Stimulated activated CD4-positive, alpha-beta T cell treated with anti-CD3 and anti-CD28 coated beads, Interleukin-2, amount 100 ng/mL, for 48 hours (primary cell): ENCODE measurements at places on chromosomes 7 and 10.

DNA sequence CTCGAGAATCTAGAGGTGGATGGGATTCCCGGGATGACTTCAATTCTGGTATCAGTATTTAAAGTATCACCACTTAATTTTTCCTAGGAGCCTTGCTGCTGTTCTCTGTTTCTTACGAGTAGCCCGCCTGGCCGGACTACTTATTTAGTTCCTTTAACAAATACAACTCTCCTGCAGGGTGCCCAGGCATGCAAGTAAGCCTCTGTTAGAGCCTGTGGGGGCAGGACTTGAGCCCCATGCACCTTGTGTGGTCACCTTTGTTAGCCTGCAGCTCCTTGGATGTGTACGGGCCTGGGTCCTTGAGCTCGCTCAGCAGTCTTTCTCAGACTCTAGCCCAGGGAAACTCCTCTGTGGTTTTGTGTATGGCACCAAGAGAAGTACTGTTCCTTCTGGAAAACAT is 16.1 kb downstream of the EIF4H start:
- DNase-seq: no peak

GRCh38 chr10:25704622-25705021 is 229.4 kb upstream of the MYO3A start:
- DNase-seq: no peak

DNA sequence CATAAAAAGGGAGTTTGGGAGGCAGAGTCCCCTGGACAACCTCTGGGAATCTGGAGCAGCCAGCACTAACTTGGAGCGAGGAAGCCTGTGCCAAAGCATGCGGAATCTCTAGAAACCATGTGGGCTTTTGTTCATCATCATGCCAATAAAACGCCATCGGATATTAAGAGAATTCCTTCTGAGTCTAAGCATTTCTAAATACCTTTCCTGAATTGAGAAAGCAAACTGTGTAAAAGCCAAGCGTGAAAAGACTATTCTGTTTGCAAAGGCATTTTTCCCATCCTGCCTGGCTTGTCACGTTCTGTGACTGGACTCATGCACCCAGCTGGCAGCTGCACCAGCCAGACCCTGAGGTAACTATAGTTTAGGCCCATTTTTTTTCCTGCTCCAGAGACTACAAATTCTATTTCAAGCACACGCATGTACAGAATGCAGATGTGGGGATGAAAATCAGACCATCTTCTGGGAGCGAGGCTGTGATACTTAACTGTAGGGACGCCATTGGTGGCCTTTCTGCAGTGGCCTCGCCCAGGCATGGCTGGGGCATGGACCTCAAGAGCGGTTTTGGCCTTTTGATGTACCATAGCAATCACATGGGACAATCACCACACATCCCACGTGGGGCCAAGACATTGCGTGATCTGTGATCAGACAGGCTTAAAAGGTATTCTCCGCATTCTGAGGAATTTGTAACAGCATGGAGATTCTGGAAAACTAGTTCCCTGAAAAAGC is 218.9 kb downstream of the KIAA1217 start:
- DNase-seq: no peak

DNA sequence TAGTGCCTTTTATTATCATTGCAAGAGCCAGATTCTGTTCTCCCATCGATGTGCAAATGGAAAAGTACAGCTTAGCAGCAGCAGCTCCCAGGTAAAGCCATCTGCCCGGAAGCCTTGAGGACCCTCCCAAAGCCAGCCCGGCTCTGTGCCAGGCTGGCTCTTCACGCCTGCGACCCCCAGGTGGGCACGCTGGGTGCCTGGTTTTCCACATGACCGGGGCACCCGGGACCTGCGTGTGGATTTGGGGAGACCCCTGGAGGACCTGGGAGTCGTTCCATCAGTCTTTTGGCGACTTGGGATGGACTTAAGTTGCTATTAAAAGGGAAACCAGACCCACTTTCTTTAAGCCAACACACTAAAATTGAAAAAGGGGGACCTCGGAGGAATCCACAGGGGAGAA is 196.5 kb downstream of the ZNF438 start:
- DNase-seq: no peak

GRCh38 chr7:37448011-37448635 is 541 bp downstream of the ELMO1 start:
- DNase-seq: peak; percentile 27

DNA sequence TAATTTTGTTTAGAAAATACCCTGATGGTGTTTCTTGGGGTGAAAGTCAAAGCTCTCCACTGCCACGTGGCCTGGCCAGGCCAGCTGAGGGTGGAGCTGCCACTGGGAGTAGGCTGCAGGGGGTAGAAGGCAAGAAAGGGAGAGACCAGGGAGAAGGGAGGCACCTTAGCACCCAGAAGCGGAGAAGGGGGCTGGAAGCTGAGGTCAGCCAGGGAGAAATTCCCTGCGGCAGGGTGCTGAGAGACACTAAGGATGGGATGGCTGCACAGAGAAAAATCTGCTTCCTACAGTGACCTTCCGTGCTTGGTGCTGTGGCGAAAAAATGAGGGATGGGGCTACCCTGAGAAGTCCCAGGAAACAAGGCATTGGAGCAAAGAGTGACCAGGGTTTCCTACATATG is 143.7 kb downstream of the SLIT1 start:
- DNase-seq: no peak

DNA sequence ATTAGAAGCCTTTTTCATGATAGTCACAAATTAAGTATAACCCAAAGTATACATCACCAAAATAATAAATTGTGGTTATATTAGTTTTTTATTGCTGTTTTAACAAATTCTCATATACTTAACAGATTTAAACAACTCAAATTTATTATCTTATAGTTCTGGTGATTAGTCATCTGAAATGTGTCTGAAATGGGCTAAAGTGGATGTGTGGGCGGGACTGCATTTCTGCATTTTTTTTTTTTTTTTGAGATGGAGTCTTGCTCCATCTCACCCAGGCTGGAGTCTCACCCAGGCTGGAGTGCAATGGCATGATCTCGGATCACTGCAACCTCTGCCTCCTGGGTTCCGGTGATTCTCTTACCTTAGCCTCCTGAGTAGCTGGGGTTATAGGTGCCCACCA is 891.5 kb upstream of the CELF2 start:
- no peak for DNase-seq

- DNase-seq: no peak
These were observed 467.9 kb upstream of the AUTS2 start for GRCh38 chr7:69130396-69130795.

DNA sequence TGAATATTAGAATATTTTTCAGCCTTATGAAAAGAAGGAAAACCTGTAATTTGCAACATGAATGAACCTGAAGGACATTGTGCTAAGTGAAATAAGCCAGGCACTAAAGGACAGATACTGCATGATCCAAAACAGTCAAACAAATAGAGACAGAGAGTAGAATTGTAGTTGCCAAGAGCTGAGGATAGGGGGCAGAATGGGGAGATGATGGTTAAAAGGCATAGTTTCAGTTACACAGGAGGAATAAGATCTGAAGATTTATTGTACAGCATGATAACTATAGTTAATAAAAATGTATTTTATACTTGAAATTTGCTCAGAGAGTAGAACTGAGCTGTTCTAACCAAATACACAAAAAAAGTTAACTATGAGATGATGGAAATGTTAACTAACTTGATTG is 149.0 kb upstream of the TMEM106B start:
- DNase-seq: no peak

GRCh38 chr10:28717656-28718201 is 40.4 kb downstream of the BAMBI start:
- DNase-seq: no peak

DNA sequence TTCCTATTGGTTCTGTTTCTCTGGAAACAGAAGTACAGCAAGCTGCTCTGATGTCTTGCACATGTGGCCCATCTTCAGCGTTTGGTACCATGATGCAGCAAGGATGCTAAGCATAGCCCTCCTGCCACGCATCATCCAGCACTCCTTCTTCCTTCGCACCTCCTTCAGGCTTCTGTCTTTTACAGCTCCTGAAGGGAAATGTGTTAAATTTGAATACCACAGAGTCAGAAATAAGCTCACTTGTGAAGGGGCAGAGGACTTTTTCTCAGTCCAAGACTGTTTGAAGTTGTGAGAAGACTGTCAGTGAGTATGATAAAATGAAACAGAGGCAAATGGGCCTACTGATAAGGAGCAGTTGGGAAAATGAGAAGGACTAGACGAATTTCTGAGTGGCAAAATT is 20.7 kb downstream of the TSPAN13 start:
- no peak for DNase-seq

- DNase-seq: no peak
These were observed 771 bp upstream of the ADIRF start for GRCh38 chr10:86967481-86967941.

- DNase-seq: no peak
These were observed 284.4 kb downstream of the IPMK start for GRCh38 chr10:57983281-57983791.

GRCh38 chr7:23334482-23335056 is 35.4 kb downstream of the MALSU1 start:
- no peak for DNase-seq

DNA sequence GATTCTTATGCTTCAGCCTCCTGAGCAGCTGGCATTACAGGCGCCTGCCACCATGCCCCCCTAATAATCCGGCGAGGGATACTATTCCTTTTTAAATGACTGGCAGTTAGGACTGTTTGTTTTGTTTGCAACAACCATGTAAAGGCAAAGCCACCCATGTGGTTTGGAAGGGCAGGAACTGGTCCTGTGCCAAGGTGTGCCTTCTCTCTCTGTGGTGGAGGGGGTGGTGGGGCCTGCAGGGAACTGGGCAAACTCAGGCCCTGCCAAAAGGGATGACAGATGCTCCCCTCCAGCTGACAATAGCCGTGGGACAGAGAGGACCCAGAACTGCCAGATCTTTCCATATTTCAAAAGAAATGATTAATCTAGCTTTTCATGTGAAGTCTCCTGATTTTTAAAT is 23.5 kb upstream of the WAPL start:
- DNase-seq: no peak

DNA sequence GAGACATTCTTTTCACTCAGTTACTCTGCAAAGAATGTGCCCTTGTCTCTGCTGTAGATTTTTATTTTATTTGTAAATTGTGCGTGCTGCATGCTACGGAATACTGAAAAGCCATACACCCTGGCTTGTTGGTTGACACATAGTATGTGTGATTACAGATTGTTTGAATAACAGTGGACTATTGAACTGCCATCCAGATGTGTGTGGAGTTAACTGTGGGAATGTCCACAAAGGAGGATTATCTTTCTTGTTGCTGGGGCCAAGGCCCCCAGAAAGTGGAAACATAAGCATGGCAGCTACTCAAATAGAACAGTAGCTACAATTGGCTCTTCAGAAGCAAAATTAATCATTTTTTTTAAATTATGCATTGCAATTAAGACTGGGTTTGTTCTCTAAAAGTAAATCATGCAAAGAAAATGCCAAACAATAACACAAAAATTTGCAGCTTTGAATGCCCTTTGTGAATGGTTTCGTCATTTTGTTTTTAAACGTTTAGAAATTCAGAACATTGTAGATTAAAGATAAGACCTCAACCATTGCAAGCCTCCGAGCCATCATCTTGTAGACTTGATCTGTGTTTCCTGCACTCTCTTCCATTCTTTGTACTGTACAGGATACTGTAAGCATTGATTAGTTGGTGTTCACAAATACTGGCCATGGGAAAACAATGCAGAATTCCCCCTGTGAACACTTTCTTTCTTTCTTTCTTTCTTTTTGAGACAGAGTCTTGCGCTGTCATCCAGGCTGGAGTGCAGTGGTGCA is 210.3 kb upstream of the TCF7L2 start:
- DNase-seq: no peak

- no peak for DNase-seq
These were observed 202.0 kb upstream of the COBL start for GRCh38 chr7:51518646-51519045.

GRCh38 chr7:121807078-121807477 is 65.9 kb upstream of the PTPRZ1 start:
- no peak for DNase-seq

DNA sequence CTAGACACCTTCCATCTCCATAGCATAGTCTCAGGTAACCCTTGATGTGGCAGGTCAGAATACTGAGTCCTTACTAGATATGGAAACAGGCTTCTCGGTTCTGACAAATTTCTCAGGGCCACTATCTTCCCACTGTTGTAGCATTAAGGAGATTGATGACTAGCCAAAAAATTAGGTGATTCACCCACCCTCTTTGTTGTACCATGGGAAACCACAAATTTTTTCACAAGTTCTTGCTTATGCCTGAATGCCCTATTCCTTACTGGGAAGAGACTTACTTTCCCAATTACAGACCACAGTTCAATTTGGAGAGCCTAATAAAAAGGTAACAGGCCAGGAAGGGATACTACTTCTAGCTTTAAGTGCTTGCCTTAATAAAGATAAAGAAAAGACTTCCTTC is 948.8 kb downstream of the GRM8 start:
- DNase-seq: no peak

- DNase-seq: peak; percentile 19
These were observed 766 bp upstream of the ZMYND11 start for GRCh38 chr10:134247-135131.
